ENCODE measurements at places on chromosomes 3 and 15. TPM values are rescaled to one million over a fixed set of nuclear protein-coding genes. Genes with fewer than 3 reads are reported as not detected.

DNA sequence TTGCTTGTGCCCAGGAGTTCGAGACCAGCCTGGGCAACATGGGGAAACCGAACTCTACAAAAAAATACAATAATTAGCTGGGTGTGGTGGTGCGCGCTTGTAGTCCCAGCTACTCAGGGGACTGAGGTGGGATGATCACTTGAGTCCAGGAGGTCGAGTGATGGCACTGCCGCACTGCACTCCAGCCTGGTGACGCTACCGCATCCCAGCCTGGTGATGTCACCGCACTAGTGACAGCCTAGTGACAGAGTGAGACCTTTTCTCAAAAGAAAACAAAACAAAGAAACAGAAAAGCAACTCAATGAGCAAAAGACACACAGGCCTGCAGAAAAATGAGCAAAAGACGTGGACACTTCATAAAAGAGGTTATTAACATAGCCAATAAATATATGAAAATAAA lies 19.9 kb upstream of the SYNM start:
- no peak for DNase-seq

DNA sequence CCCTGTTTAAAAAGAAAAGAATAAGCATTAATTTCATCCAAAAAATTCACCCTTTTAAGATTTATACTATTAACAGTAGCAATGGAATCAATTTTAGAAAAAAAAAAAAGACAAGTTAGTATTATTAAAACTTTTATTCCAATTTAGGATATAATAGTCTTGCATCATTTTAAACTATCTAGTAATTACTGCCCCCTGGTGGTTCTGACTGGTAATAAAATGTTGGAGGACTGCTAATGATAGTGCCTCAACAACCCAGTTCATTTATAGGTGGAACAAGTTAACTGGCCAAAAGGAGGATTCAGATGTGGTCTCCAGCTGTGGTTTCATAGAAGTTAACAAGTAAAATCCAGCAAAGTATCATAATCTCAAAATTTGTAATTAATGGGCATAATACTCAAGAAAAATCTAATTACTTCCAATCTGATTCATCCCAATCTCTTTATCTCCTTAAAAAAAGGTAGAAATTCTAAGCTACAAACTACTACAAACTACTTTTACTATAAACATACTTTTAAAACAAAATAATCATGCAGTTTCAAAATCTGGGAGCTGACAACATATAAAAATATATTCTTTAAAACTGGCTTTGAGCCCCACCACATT lies 30.7 kb upstream of the WDR49 start:
- DNase-seq: peak; percentile 65

DNA sequence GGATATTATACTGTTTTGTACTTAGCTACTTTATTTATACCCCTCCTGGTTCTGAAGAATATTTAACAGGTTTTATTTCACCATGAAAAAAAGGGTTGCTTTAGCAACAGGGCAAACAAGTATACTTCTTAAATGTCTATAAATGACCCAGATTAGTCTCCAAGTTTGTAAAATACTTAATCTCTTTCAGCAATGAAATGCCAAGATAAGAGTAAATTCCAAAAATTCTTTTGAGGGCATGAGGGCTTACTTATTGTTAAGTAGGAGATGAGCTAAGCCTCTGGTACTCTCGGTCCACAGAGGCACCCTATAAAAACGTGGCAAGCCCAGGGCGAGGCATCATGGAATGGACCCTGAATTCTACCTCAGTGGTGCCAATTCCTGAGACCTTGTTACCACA lies 264.8 kb upstream of the NSMCE3 start:
- DNase-seq: no peak

GRCh38 chr3:34676436-34676835 lies 878.0 kb downstream of the PDCD6IP start:
- peak; percentile 46 for DNase-seq

The RETNLB gene
- not detected for total RNA-seq

The FURIN gene
- total RNA-seq: 32.1 TPM

Measured in bronchial epithelial cell (primary cell).